Aorta (tissue), 5 donors: ENCODE measurements at places on chromosomes 2 and 18. TPM values are rescaled to one million over a fixed set of nuclear protein-coding genes. Genes with fewer than 3 reads are reported as not detected.

DNA sequence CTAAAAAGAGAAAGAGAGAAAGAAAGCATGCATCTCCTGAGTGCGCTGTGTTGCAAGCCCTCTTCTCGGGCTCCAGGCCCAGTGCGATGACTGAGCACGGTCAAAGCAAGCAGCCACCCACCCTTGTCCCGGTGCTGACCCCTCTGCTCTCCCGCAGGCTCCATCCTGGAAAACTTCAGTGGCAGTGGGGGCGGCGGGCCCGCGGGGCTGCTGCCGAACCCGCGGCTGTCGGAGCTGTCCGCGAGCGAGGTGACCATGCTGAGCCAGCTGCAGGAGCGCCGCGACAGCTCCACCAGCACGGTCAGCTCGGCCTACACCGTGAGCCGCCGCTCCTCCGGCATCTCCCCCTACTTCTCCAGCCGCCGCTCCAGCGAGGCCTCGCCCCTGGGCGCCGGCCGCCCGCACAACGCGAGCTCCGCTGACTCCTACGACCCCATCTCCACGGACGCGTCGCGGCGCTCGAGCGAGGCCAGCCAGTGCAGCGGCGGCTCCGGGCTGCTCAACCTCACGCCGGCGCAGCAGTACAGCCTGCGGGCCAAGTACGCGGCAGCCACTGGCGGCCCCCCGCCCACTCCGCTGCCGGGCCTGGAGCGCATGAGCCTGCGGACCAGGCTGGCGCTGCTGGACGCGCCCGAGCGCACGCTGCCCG lies 252.5 kb downstream of the GLI2 start:
- H3K4me3 ChIP-seq = no peak overlapping the region
- no peak overlapping the region for H3K27ac ChIP-seq
- peaks cover 10% of the 10 kb centered on the region for H3K36me3 ChIP-seq

GRCh38 chr18:55607773-55608172 lies 19.8 kb upstream of the TCF4 start:
- no peak overlapping the region for H3K27ac ChIP-seq
- no peak overlapping the region for H3K4me3 ChIP-seq
- DNase-seq = no peak
- no peaks in the 10 kb centered on the region for H3K27me3 ChIP-seq

GRCh38 chr2:118464546-118465265 lies 376.4 kb downstream of the INSIG2 start:
- no peak overlapping the region for H3K4me3 ChIP-seq
- H3K27ac ChIP-seq = no peak overlapping the region
- H3K27me3 ChIP-seq = no peaks in the 10 kb centered on the region
- no peaks in the 10 kb centered on the region for H3K4me1 ChIP-seq

DNA sequence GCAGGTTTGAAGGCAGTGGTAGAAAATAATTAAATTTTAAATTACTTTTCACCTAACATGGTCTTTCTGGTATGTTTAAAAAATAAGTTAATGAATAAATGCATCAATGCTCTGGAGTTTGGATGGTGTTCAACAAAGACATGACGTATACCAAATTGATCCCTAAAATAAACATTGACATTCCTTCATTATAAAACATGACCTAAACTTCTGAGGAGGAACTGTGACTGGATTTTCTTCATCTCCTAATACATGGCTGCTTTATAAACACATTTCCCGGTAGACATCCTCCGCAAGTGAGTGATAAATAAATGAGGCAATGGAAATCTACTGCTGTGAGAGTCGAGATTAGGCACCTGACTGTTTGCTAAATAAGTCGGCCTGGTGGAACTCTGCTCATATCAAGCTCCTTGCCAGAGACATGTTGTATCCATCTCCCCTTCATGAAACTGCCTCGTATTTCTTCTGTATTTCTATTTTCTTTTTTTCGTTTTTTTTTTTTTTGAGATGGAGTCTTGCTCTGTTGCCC lies 362.3 kb downstream of the RNF144A start:
- H3K27ac ChIP-seq = no peak overlapping the region
- H3K27me3 ChIP-seq = no peaks in the 10 kb centered on the region
- no peaks in the 10 kb centered on the region for H3K36me3 ChIP-seq
- H3K4me1 ChIP-seq = no peaks in the 10 kb centered on the region
- no peak overlapping the region for H3K4me3 ChIP-seq

- no peak overlapping the region for H3K4me3 ChIP-seq
- no peak overlapping the region for H3K27ac ChIP-seq
- DNase-seq = no peak
- H3K4me1 ChIP-seq = no peaks in the 10 kb centered on the region
- no peaks in the 10 kb centered on the region for H3K27me3 ChIP-seq
Measured at GRCh38 chr2:195543063-195543462, 114.0 kb upstream of the SLC39A10 start.

DNA sequence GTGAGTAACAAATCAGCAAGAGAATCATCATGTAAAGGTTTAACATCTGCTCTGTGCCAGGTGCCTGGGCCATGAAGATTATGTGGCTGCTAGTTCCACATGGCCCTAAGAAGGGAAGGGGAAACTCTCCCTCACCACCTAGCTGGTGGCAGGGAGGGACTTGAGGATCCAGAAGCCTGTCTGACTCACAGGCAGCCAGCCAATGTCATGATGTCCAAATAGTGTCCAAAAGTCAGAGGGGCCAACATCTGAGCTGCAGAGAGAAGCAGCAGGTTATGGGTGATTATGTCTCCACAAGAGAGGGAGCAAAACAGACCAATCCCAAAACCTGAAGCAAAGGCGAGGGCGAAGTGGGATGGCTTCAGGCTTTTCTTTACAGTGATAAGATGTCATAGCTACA lies 61.9 kb upstream of the SPP2 start:
- no peaks in the 10 kb centered on the region for H3K4me1 ChIP-seq
- no peak for DNase-seq
- no peaks in the 10 kb centered on the region for H3K36me3 ChIP-seq
- H3K27me3 ChIP-seq = no peaks in the 10 kb centered on the region

GRCh38 chr2:201171259-201171814 lies 11.6 kb upstream of the CASP10 start:
- no peak overlapping the region for H3K27ac ChIP-seq
- H3K27me3 ChIP-seq = no peaks in the 10 kb centered on the region
- H3K4me1 ChIP-seq = no peaks in the 10 kb centered on the region
- no peaks in the 10 kb centered on the region for H3K36me3 ChIP-seq

DNA sequence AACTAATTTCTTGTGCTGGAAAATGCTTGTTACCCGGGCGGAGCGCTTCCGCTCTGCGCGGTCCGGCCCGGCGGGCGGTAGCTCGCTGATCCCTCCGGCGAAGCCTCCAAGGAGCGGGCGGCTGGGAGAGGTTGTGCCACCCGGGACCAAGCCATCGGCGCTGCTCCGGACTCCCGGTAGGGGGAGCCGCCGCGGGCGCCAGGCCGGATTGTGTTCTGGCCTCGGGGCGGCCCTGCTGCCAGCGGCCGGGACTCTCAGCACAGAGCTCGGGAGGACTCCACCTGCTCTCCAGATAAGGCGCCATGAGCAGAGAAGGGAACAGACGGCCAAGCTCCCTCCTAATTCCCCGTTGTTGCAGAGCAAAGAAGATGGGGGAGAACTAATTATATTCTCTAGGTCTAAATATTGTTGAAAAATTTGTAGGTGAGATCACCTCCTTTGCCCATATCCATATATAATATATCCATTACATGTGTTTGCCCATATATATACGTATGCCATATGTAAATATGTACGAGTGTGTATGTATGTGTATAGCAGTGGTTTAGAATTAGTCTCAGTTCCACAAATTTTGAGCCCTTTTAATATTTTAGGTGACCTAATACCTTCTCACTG lies 13.8 kb upstream of the SATB2 start:
- peak; percentile 69 for DNase-seq
- H3K4me3 ChIP-seq = no peak overlapping the region
- H3K27ac ChIP-seq = no peak overlapping the region
- H3K27me3 ChIP-seq = peaks cover 5% of the 10 kb centered on the region

- no peaks in the 10 kb centered on the region for H3K27me3 ChIP-seq
- H3K27ac ChIP-seq = no peak overlapping the region
- H3K4me3 ChIP-seq = no peak overlapping the region
- H3K4me1 ChIP-seq = peaks cover 5% of the 10 kb centered on the region
- no peaks in the 10 kb centered on the region for H3K36me3 ChIP-seq
- DNase-seq = no peak
Measured at GRCh38 chr2:8061219-8061618, 620.6 kb upstream of the ID2 start.

DNA sequence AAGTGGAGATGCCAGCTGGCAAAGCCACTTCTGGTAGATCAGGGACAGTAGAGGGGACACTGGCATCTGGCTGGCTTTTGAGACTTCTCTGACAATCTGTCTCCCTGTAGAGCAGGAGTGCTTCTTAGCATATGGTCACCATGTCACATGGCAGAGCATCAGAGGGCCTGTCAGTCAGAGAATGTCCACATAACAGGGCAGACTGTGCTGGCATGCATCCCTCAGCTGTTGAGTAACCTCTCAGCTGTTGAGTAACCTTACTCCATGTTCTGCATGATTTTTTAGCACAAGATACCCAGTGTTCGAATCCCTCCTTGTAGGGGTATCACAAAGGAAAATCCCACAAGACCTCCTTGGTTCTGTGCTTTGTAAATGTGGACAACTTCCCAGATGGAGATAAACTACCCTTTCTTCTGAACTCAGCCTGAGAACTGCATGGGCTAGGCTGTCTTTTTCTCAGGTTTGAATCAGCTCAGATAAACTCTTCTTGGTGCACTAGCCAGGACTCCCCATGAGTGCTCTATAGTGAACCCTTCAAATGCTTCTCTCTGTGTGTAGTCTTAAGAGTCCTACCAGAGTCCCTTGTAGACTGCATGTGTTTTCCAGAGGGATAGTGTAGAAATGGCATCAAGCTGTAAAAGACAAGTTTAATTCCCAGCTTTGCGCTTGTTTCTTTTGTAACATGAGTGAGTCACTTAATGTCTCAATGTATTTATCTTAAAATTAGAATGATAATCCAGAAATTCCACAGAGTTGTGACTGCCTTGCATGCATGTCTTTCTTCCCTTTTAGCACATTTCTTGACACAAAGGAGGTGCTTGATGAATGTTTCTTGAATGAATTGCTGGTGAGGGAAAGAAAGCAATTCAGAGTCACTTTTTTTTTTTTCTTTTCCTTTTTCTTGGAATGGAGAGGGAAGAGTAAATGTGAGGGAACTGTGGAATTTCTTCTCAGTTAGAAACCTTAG lies 442.3 kb upstream of the HNMT start:
- no peak overlapping the region for H3K4me3 ChIP-seq
- no peak overlapping the region for H3K27ac ChIP-seq
- no peaks in the 10 kb centered on the region for H3K27me3 ChIP-seq
- H3K4me1 ChIP-seq = no peaks in the 10 kb centered on the region

DNA sequence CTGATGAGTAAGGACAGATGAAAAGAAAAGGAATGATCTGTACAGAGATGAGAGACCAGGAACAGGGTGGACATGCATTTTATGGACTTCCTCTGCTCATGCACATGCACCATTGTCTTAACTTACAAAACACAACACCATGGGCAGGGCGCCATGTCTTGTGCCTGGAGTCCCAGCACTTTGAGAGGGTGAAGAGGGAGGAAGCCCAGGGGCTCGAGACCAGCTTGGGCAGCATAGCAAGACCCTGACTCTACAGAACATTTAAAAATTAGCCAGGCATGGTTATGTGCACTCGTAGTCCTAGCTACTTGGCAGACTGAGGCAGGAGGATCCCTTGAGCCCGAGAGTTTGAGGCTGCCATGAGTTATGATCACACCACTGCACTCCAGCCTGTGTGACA lies 86.9 kb downstream of the ZFP36L2 start:
- DNase-seq = no peak
- H3K4me1 ChIP-seq = no peaks in the 10 kb centered on the region
- no peaks in the 10 kb centered on the region for H3K27me3 ChIP-seq
- H3K36me3 ChIP-seq = no peaks in the 10 kb centered on the region
- H3K27ac ChIP-seq = no peak overlapping the region

- H3K36me3 ChIP-seq = peaks cover 2% of the 10 kb centered on the region
- no peaks in the 10 kb centered on the region for H3K27me3 ChIP-seq
- no peak overlapping the region for H3K4me3 ChIP-seq
- DNase-seq = no peak
Measured at GRCh38 chr18:79438898-79439627, 43.3 kb downstream of the NFATC1 start.

GRCh38 chr2:71633086-71633485 lies 179.7 kb downstream of the DYSF start:
- H3K4me3 ChIP-seq = no peak overlapping the region
- no peaks in the 10 kb centered on the region for H3K4me1 ChIP-seq
- no peak overlapping the region for H3K27ac ChIP-seq

DNA sequence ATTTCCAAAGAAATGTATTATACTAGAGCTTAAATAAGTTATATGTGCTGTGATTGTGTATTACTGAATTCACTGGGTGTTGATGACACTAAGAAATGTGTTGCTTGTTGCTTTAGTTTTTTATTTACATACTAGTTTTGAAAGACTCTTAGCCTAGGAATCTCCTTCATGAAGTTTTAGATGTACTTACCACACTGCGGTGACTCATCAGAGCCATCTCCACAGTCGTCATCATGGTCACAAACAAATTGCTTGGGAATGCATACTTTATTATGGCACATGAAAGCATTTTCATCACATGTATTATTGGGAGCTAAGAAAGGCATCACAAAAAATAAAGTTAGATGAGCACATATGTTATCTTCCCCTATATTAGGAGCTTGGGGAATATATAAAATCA lies 1624.2 kb downstream of the LRP1B start:
- no peaks in the 10 kb centered on the region for H3K36me3 ChIP-seq
- no peak overlapping the region for H3K4me3 ChIP-seq
- H3K27me3 ChIP-seq = no peaks in the 10 kb centered on the region
- no peak for DNase-seq

DNA sequence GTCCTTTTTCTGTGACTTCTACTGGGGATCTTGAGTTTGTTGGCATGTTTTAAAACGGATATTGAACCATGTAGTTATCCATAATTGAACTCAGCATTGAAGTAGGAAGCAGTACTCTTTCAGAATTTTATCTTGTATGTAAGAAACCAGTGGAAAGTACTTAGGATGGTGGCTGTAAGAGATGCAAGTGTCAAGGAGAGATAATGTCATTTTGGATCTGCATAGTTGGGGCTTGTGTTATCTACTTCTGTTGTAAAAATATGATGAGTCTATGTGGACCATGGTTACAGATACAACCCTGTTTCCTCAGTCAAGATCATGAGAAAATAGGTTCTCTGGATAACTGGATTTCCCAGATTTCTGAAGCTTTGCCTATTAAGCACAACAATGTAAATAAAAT lies 113.7 kb downstream of the NAB1 start:
- no peaks in the 10 kb centered on the region for H3K27me3 ChIP-seq
- no peak overlapping the region for H3K27ac ChIP-seq
- no peaks in the 10 kb centered on the region for H3K4me1 ChIP-seq
- H3K4me3 ChIP-seq = no peak overlapping the region
- DNase-seq = no peak

- H3K4me1 ChIP-seq = peaks cover 4% of the 10 kb centered on the region
- H3K4me3 ChIP-seq = no peak overlapping the region
- no peaks in the 10 kb centered on the region for H3K27me3 ChIP-seq
- no peaks in the 10 kb centered on the region for H3K36me3 ChIP-seq
Measured at GRCh38 chr18:56333839-56334238, 304.6 kb downstream of the TXNL1 start.

GRCh38 chr2:54968561-54969218 lies 81.6 kb downstream of the RTN4 start:
- H3K27ac ChIP-seq = no peak overlapping the region
- no peak for DNase-seq
- H3K4me1 ChIP-seq = no peaks in the 10 kb centered on the region
- no peaks in the 10 kb centered on the region for H3K27me3 ChIP-seq
- H3K36me3 ChIP-seq = no peaks in the 10 kb centered on the region

CFC1 gene
- not detected for total RNA-seq

FOXD4L1 gene
- total RNA-seq = 0.27 TPM

RGPD3 gene
- not detected for total RNA-seq

LDLRAD4 gene
- 61.9 TPM for total RNA-seq

STARD6 gene
- not detected for total RNA-seq

TCF23 gene
- total RNA-seq = 1.1 TPM

HES6 gene
- total RNA-seq = 5.2 TPM

MPHOSPH10 gene
- total RNA-seq = 29.7 TPM

CCL20 gene
- 0.45 TPM for total RNA-seq

CRYGC gene
- not detected for total RNA-seq
